G401 (cell line): ENCODE measurements at places on chromosomes 2 and 18. TPM values are rescaled to one million over a fixed set of nuclear protein-coding genes. Genes with fewer than 3 reads are reported as not detected.

AQP4 gene
- not detected in 2 replicates for total RNA-seq

INHA gene
- 1.3 TPM in 1 of 2 replicates, not detected in the other for total RNA-seq

ARHGEF4 gene
- total RNA-seq, result 0.10 TPM in 1 of 2 replicates, not detected in the other

DNA sequence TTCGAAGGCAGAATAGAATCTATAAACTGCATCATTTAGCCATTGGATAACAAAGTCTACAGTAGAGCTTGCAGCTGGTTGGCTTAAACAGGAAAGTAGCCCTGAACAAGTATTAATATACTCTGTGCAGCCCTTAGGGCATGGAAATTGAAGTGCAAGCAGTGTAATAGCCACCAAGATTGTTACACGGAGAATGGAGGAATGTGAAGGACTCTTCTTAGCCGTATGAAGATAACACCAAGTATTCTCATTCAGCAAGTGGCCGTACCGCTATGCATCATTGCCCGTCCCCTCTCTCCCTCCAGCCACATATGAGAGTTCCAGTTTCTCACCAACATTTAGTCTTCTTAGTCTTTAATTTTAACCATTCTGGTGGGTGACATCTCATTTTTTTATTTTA is 40.5 kb downstream of the ANKRD12 start:
- no peak for DNase-seq

DNA sequence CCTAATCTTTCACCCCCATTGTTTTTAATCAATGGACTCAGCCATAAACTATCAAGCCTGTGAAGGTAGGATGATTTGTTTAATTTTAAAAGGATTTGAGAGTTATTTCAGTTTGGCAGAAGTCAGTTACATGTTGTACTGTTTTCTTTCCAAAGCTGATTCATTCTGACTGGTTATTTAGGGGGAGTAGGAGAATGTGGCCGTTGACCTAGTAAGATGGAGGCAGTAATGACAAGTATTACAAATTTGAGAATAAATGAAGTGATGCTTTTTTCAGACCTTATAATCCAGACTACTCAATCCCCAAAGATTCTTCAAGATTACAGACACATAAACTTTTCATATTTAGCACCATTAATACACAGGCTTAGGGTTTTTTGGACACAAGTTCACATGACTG is 4.3 kb downstream of the EPHA4 start:
- DNase-seq, result peak; percentile 44

GRCh38 chr18:35618289-35618688 is 36.7 kb downstream of the GALNT1 start:
- DNase-seq, result no peak

DNA sequence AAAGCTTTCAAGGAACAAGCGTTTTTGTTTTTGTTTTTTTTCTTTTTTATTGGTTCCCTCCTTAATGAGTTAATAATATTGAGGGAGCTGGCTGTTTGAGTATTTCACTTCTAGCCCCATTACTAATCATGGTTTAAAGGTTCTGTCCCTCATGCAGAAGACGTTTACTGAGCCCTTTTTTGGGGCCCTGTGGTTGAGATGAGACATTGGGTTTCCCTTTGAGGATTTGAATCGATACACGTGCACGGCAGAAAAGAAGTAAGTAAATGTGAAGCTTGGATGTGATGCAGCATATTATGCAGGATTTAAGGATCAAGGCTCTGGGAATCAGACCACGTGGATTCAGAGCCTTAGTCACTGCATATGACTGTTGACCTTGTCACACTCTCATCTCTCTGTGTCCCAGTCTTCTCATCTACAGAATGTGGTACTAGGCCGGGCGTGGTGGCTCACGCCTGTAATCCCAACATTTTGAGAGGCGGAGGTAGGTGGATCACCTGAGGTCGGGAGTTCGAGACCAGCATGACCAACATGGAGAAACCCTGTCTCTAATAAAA is 1.0 kb upstream of the CHST10 start:
- DNase-seq, result no peak

GRCh38 chr2:165410276-165410675 is 59.2 kb upstream of the CSRNP3 start:
- DNase-seq, result no peak

DNA sequence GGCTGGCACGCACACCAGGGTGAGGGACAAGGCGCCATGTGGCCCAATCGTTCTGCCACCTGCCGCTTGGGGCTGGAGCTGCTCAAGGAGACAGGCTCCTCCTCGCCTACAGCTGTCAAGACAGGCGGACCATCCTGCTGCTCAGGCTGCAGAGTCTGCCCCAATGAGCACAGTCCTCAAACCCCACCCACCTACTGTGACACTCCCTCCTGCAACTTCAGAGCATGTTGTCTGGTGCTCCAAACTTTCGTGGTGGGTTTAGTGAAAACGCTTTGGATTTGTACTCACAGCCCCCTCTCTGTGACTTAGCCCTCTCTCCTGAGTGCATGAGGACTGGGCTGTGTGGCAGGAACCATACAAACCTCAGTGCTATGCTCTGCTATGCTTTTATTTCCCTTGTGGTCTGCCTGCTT is 23.2 kb upstream of the SLC35F6 start:
- DNase-seq, result no peak
